8988T (cell line): ENCODE measurements at places on chromosomes 3 and 15.
A peak's percentile ranks its signal among the peaks of the same experiment; 100 is the strongest.

DNA sequence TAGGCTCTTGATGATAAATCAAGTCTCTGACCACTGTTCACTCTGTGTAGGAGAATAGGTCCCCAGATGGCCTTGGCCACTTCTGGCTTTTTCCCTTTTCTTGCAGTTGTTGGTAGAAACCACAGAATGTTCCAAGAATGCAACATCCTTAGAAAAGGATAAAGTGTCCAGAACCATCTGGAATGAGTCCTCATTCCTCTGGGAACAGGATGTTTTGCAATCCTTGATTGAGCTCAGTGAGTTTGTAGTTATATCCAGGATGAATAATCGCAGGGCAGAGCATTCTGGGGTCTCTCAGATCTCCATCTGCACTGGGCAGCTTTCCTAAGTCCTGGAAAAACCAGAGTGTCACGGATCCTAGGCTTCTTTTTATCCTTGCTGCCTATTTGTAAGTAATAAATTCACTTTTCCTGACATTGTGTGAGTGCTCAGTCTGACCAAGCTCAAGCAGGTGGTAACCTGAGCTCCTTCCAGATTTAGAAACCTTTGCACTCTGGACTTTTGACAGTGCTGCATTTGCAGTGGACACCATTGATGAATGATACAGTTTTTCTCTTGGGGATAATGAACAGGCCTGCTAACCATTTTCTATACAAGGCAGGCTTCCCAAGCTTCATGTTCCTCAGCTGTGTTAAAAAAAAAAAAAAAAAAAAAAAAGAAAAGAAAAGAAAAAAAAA is 1028.6 kb downstream of the OTOL1 start:
- DNase-seq: no peak

DNA sequence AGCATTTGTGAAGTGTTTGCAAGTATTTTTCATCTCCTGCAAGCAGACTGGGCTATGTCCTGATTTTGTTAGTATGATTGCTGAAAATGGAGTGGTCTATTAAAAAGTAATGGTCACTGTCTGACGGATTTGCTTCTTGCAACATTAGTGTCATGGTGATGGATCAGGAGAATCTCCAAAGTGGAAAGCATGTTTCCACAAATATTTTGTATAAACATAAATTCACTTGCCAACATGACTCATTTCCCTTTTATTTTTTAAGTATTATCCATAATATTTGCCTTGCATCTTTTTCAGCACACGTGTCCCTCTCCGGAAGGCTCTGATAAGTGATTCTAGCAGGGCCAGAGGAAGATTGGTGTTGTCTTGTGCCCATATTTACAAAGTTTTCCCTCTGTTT is 27.4 kb upstream of the CACNA2D3 start:
- no peak for DNase-seq

DNA sequence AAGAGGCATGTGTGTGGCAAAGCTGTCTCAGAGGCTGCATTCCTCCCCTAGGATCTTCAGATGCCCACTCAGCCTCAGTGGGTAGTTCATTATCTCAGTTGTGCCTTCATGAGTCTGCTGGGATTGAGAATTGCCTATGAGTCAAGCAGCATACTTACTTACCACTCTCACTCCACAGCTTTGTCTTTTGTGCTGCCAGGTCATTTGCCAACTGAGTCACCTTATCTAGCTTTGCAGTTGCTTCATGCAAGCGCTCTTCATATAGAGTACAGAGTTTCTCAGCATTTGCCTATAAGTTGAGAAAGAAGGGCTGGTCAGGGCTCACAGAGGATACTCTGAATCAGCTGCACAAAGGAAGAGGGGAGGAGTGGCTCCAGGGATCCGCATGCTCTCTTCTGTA is 89.5 kb downstream of the MYH15 start:
- no peak for DNase-seq

DNA sequence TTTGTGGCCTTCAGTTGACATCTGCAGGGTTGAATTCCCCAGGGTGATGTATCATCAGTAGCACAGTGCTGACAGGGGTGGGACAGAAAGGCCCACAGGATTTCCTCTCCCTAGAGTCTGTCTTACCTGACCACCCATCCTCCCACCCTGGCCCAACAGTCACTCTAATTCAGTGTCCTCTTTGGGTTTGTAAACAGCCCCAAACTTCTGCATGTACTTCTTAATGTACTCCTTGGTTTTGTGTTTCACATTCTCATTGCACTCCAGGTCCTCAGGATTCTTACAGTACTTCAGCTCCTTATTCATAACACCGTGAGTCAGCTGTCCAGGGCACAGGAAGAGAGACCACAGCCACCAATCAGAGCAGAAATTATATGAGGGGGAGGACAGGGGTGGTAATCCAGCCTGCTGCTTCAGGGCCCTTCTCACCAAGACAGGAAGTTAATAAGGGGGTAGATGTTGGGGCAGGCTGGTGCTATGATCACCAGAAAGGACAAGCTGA is 37.5 kb downstream of the NBEAL2 start:
- no peak for DNase-seq

GRCh38 chr3:8869613-8870012 is 93.7 kb downstream of the RAD18 start:
- DNase-seq: peak; percentile 45

- DNase-seq: no peak
Observed at GRCh38 chr15:64138331-64138941, 13.1 kb upstream of the SNX22 start.
